Gastroesophageal sphincter (tissue), 4 donors: ENCODE measurements at places on chromosomes 1 and 21.

DNA sequence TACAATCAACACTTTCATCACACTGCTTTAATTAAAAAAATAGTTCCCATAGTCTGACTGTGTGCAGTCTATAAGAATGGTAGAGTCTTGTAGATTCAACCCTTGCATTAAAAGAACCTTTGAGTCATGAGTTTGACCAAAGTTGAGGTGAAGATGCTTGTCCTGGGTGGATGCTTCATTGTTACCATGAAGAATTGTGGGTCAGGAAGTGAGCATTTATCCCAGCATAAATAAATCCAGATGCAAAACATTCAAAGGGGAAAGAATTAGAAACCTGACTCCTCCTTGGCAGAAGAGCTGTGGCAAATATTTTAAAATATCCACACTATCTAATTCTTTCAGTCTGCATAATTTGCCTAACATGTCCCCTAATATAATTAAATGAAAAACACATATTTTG, 72.9 kb upstream of the SPAG17 start:
- no peaks in the 10 kb centered on the region for H3K36me3 ChIP-seq
- ATAC-seq: no peak
- no peak overlapping the region for H3K27ac ChIP-seq
- no peaks in the 10 kb centered on the region for H3K27me3 ChIP-seq

DNA sequence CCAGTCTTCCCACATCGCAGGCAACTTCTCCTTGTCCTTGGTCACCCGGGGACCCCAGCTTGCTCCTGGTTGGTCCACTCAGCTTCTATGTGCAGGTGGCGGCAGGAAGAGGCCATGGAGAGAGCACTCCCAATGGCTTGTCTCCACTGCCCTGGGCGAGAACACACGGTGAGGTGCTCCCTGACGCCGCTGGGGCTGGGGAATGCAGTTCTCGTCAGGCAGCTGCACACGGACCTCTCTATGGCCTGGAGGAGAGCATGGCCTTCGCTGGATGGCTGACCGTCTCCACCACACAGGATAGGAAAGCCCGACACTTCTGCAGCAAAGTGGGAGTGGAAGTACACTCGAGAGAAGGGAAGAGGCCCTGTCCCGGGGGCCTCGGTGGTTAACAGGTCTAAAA, 11.8 kb downstream of the C1orf174 start:
- H3K4me3 ChIP-seq: no peak overlapping the region
- H3K4me1 ChIP-seq: peaks cover 10% of the 10 kb centered on the region
- H3K36me3 ChIP-seq: peaks cover 84% of the 10 kb centered on the region
- no peak overlapping the region for H3K27ac ChIP-seq
- H3K27me3 ChIP-seq: no peaks in the 10 kb centered on the region
- ATAC-seq: no peak

GRCh38 chr1:244050835-244051444, at the start of gene ZBTB18:
Gene ZBTB18, plus strand, starts transcription at chr1:244051283. Its CDS starts 149 bp downstream, at chr1:244051432.
- ATAC-seq: no peak
- peaks cover 24% of the 10 kb centered on the region for H3K36me3 ChIP-seq
- no peaks in the 10 kb centered on the region for H3K27me3 ChIP-seq

- no peak overlapping the region for H3K27ac ChIP-seq
- no peaks in the 10 kb centered on the region for H3K27me3 ChIP-seq
- no peak overlapping the region for H3K4me3 ChIP-seq
- H3K36me3 ChIP-seq: no peaks in the 10 kb centered on the region
- no peak for ATAC-seq
Measured at GRCh38 chr1:47699492-47700235, 261.8 kb downstream of the FOXD2 start.

DNA sequence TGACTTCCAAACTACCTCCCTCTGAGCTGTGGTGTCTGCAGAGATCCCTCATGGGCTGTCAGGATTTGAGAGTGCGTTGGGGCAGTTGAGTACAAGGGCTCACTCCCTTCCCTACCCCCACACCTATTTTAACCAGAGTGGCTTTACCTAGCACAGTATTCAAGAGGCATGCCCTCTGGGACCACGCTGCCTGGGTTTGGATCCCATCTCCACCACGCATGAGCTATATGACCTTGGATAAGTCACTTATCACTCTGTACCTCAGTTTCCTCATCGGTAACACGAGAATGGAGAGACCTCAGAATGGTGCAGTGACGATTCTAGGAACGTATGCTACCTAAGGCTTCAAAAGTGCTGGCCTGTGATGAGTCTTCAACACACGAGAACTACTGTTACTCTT, 147.3 kb upstream of the WNT4 start:
- no peak overlapping the region for H3K27ac ChIP-seq
- no peaks in the 10 kb centered on the region for H3K36me3 ChIP-seq
- no peak for ATAC-seq
- no peak overlapping the region for H3K4me3 ChIP-seq

- ATAC-seq: no peak
- H3K27me3 ChIP-seq: no peaks in the 10 kb centered on the region
- no peaks in the 10 kb centered on the region for H3K36me3 ChIP-seq
- H3K4me3 ChIP-seq: no peak overlapping the region
Measured at GRCh38 chr1:183379951-183380350, 38.2 kb downstream of the NMNAT2 start.

DNA sequence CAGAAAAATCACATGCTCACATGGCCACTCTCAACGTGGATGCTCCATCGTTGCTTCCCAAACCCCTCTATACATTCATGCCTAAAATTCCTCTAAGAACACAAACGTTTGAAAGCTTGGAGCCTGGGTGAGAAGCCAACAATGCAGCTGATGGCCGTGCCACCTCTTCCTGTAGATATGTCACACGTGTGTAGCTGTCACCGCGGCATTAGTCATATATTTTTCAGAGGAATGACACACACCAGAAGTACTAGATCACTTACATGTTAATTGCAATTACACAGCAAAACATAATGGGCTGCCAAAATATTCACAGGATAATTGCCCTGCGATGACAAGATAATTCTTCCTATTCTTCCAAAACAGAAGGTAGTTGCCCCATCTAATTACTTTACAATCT, 112.7 kb upstream of the BACE2 start:
- H3K27me3 ChIP-seq: peaks cover 6% of the 10 kb centered on the region
- H3K36me3 ChIP-seq: no peaks in the 10 kb centered on the region
- no peak for ATAC-seq
- no peak overlapping the region for H3K4me3 ChIP-seq
- H3K4me1 ChIP-seq: no peaks in the 10 kb centered on the region

GRCh38 chr1:112506306-112506705, 2.5 kb upstream of the WNT2B start:
- H3K4me1 ChIP-seq: peaks cover 6% of the 10 kb centered on the region
- peaks cover 65% of the 10 kb centered on the region for H3K27me3 ChIP-seq
- no peak overlapping the region for H3K27ac ChIP-seq
- no peak overlapping the region for H3K4me3 ChIP-seq
- no peak for ATAC-seq

DNA sequence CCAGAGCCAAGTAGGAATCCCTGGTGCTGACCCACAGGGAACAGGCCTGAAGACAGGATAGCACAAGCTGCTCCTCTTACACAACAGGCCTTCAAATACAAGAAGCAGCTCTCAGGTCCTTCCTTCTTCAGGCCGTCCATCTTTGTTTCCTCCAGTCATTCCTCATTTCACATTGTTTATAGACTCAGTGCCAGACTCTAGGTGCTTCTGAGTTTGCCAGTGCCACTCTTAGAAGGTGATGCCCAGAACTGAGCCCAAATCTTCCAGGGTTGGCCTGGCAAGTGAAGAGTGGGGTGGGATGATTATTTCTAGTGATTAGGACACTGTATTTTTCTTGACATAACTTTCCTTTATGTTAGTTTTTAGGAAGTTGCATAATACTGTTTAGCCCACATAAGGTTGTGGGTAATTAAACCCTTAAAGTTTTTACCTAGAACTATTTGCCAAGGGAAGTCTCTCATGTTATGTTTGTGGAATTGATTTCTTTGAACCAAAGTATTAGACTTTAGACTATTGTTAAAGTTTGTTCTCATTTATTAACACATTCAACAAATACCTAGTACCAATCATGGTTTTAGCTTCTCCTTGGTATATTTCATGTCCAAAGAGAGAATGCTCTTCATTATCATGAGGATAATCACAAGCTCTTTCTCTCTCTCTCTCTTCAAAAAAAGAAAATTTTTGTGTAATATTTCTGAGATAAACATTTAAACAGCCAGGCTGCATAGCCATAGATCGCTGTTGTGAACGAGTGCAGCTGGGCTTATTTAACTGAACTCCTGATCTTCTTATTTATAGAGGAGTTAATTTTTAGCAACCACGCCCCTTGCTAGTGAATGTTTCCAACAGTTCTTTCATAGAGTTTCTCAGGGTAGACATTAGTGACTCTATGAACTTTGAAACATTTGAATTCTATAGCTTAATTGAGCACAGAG, 47.7 kb downstream of the PGM1 start:
- H3K27me3 ChIP-seq: no peaks in the 10 kb centered on the region
- no peak overlapping the region for H3K4me3 ChIP-seq
- no peak overlapping the region for H3K27ac ChIP-seq
- no peaks in the 10 kb centered on the region for H3K36me3 ChIP-seq
- no peak for ATAC-seq
- H3K4me1 ChIP-seq: peaks cover 6% of the 10 kb centered on the region

GRCh38 chr1:196078691-196079090, 529.5 kb downstream of the KCNT2 start:
- no peak overlapping the region for H3K27ac ChIP-seq
- no peaks in the 10 kb centered on the region for H3K4me1 ChIP-seq
- no peak overlapping the region for H3K4me3 ChIP-seq

GRCh38 chr1:160834945-160835565, 27.6 kb downstream of the CD244 start:
- no peak overlapping the region for H3K4me3 ChIP-seq
- no peaks in the 10 kb centered on the region for H3K27me3 ChIP-seq

GRCh38 chr1:11463177-11463576, 15.8 kb upstream of the DISP3 start:
- H3K36me3 ChIP-seq: no peaks in the 10 kb centered on the region
- H3K4me3 ChIP-seq: no peak overlapping the region
- no peak overlapping the region for H3K27ac ChIP-seq
- no peak for ATAC-seq
- no peaks in the 10 kb centered on the region for H3K4me1 ChIP-seq

DNA sequence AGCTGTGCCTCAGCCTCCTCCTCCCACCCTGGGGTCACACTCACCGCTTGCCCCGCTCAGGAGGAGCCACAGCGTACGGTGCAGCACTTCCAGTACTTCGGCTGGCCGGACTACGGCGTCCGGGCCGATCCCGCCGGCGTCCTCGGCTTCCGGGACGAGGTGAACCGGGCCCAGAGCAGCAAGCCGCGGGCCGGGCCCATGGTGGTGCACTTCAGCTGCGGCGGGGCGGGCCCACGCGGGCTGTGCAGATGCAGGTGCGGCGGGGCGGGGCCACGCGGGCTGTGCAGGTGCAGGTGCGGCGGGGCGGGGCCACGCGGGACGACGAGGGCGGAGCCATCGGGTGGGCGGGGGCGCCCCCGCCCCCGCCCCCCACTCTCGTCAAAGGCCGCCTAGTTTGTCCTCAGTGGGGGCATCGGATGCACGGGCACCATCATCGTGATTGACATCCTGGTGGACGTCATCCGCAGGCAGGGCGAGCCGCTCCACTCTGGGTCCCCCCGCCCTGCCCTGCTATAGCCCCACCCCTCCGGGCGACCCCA, 5.5 kb downstream of the RNF223 start:
- H3K27ac ChIP-seq: no peak overlapping the region
- peaks cover 87% of the 10 kb centered on the region for H3K27me3 ChIP-seq
- peak overlapping the region; percentile 3 for H3K4me3 ChIP-seq

GRCh38 chr1:116918714-116919357, 9.1 kb downstream of the PTGFRN start:
- H3K27me3 ChIP-seq: no peaks in the 10 kb centered on the region
- H3K36me3 ChIP-seq: no peaks in the 10 kb centered on the region
- H3K4me1 ChIP-seq: peaks cover 77% of the 10 kb centered on the region

GRCh38 chr1:182143825-182144645, 82.5 kb upstream of the ZNF648 start:
- H3K27me3 ChIP-seq: no peaks in the 10 kb centered on the region
- no peaks in the 10 kb centered on the region for H3K36me3 ChIP-seq
- peak overlapping the region; percentile 92 for H3K27ac ChIP-seq
- peak; percentile 94 for ATAC-seq

GRCh38 chr1:224541072-224541790, 74.9 kb upstream of the CNIH3 start:
- H3K36me3 ChIP-seq: no peaks in the 10 kb centered on the region
- H3K4me3 ChIP-seq: no peak overlapping the region
- H3K4me1 ChIP-seq: no peaks in the 10 kb centered on the region
- no peaks in the 10 kb centered on the region for H3K27me3 ChIP-seq
- ATAC-seq: no peak

- H3K27ac ChIP-seq: no peak overlapping the region
- no peaks in the 10 kb centered on the region for H3K4me1 ChIP-seq
- H3K27me3 ChIP-seq: peaks cover 45% of the 10 kb centered on the region
Measured at GRCh38 chr1:3481836-3482375, 27.4 kb downstream of the ARHGEF16 start.

DNA sequence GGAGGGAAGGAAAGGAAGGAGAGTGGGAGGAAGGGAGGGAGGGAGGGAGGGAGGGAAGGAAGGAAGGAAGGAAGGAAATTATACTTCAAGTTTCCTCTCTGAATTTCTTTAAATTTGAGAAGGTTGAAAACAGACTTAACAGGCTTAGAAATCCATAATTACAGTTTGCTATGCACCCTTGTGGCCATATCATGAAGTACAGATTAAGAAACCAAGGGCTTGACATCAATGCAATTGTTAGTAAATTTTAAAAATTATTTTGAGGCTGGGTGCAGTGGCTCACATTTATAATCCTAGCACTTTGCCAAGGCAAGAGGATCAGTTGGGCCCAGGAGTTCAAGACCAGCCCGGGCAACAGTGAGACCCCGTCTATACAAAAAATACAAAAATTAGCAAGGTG, 14.4 kb downstream of the ANP32E start:
- H3K27ac ChIP-seq: no peak overlapping the region
- no peak overlapping the region for H3K4me3 ChIP-seq
- H3K4me1 ChIP-seq: no peaks in the 10 kb centered on the region
- H3K27me3 ChIP-seq: no peaks in the 10 kb centered on the region
- no peak for ATAC-seq

DNA sequence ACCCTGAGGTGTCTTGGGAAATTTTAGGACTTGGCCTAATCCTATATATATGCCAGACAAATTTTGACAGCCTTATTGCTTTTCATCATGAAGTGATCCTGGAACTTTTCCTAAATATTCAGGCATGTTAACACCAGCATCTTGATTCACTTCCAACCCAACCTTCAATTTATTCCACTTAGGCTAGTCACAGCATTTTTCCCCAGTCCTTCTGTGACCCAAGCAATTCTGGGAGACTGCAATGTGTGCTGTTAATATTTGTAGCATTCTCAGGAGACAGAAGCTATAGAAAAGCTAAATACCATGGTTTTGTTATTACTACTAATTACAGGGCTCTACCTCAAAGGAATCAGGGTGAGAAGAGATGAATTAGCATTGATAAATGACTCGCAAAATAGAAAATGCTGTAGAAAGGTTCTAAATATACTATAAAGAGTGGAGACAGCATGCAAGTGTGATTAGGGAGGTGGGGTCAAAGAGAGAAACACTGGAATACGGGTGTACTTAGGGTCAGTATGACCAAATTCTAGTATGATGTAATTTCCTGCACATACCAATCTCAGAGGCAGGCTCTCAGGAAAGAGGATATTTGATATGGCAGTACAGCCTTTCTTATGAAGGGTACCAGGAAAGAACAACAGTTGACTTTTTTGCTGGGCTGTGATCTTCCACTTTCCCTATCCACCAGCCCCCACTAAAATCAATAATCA, 29.1 kb downstream of the PRRX1 start:
- H3K4me3 ChIP-seq: no peak overlapping the region
- no peaks in the 10 kb centered on the region for H3K4me1 ChIP-seq
- no peaks in the 10 kb centered on the region for H3K27me3 ChIP-seq
- ATAC-seq: peak; percentile 82
- no peak overlapping the region for H3K27ac ChIP-seq

GRCh38 chr1:115356356-115356755, 18.3 kb upstream of the NGF start:
- H3K4me3 ChIP-seq: no peak overlapping the region
- no peak for ATAC-seq
- H3K4me1 ChIP-seq: no peaks in the 10 kb centered on the region
- H3K36me3 ChIP-seq: no peaks in the 10 kb centered on the region
- no peak overlapping the region for H3K27ac ChIP-seq
